Calu3 (cell line): ENCODE measurements at places on chromosomes 5 and 9. TPM values are rescaled to one million over a fixed set of nuclear protein-coding genes. Genes with fewer than 3 reads are reported as not detected.

DNA sequence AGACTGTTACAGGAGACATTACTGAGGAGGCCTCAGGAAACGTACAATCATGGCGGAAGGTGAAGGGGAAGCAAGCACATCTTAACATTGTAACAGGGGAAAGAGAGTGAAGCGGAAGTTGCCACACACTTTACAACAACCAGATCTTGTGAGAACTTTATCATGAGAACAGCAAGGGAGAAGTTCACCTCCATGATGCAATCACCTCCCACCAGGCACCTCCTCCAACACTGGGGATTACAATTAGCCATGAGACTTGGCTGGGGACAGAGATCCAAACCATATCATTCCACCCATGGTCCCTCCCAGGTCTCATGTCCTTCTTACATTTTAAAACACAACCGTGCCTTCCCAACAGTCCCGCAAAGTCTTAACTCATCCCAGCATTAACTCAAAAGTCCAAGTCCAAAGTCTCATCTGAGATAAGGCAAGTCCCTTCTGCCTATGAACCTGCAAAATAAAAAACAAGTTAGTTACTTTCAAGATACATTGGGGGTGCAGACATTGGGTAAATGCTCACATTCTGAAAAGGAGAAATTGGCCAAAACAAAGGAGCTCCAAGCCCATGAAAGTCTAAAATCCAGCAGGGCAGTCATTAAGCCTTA lies 138.3 kb downstream of the TMEM161B start:
- no peak overlapping the region for H3K4me3 ChIP-seq
- no peaks in the 10 kb centered on the region for H3K27me3 ChIP-seq
- DNase-seq, result no peak
- no peaks in the 10 kb centered on the region for H3K4me1 ChIP-seq
- no peak overlapping the region for H3K27ac ChIP-seq

DNA sequence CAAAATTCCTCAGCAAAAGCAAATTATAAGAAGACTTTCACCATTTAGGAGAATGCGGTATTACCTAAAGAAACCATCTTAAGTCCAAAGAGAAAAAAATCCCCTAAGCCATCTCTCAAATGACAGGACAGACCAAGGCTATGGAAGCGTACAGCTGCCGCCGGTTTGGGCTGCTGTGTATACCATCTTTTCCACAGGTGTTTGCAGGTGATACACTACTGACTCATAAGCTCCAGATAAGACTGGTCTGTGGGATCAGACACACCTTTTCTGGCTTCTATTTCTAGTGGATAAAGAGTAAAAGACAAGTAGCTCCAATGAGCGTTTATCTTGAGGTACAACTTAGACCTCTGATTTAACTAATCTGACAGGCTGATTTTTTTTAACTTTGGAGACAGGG lies 7.7 kb downstream of the CDKN2AIPNL start:
- H3K27me3 ChIP-seq, result no peaks in the 10 kb centered on the region
- peaks cover 9% of the 10 kb centered on the region for H3K4me1 ChIP-seq
- H3K4me3 ChIP-seq, result no peak overlapping the region
- no peak overlapping the region for H3K27ac ChIP-seq

GRCh38 chr5:59390989-59391388 lies 502.5 kb downstream of the PDE4D start:
- no peak overlapping the region for H3K27ac ChIP-seq
- no peak overlapping the region for H3K4me3 ChIP-seq
- H3K4me1 ChIP-seq, result no peaks in the 10 kb centered on the region
- no peaks in the 10 kb centered on the region for H3K27me3 ChIP-seq
- no peak for DNase-seq
- no peaks in the 10 kb centered on the region for H3K36me3 ChIP-seq

Gene OSMR
- 59.8 and 76.4 TPM in 2 replicates for total RNA-seq

Gene AK8
- 1.4 TPM in 2 replicates for total RNA-seq

DNA sequence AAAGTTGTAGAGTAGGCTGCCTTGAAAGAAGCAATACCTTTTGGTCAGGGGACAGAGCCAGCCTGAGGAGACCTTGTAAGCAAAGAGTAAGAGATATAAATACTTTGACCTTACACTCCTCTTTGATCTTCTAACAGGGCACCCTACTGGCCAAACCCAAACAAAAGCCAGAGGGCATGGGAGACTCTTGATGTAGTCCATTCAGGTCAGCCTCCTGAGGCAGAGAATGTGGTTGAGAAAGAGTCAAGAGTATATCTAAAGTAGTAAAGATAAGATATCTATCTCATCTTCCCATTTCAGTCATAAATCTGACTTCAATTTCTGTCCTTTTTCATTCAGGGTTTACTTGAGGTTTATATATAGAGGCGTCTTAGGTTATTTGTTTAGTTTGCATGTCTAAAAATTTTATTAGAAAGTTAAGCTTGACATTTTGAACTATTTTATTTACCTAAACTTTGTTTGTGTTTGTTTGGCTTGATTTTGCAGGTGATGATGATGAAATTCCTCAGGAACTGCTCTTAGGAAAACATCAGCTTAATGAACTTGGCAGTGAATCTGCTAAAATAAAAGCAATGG lies 125.7 kb downstream of the NIPBL start:
- no peak overlapping the region for H3K27ac ChIP-seq
- H3K27me3 ChIP-seq, result no peaks in the 10 kb centered on the region
- H3K4me3 ChIP-seq, result no peak overlapping the region
- no peaks in the 10 kb centered on the region for H3K4me1 ChIP-seq
- no peak for DNase-seq

GRCh38 chr5:38673671-38674071 lies 117.2 kb upstream of the LIFR start:
- H3K27ac ChIP-seq, result no peak overlapping the region
- H3K4me1 ChIP-seq, result no peaks in the 10 kb centered on the region
- DNase-seq, result no peak
- no peak overlapping the region for H3K4me3 ChIP-seq
- peaks cover 34% of the 10 kb centered on the region for H3K27me3 ChIP-seq
- no peaks in the 10 kb centered on the region for H3K36me3 ChIP-seq

- H3K27me3 ChIP-seq, result no peaks in the 10 kb centered on the region
- no peak for DNase-seq
- H3K36me3 ChIP-seq, result no peaks in the 10 kb centered on the region
Observed at GRCh38 chr9:86713470-86713869, 233.8 kb downstream of the GAS1 start.
